ENCODE measurements at places on chromosomes 5 and 9.

DNA sequence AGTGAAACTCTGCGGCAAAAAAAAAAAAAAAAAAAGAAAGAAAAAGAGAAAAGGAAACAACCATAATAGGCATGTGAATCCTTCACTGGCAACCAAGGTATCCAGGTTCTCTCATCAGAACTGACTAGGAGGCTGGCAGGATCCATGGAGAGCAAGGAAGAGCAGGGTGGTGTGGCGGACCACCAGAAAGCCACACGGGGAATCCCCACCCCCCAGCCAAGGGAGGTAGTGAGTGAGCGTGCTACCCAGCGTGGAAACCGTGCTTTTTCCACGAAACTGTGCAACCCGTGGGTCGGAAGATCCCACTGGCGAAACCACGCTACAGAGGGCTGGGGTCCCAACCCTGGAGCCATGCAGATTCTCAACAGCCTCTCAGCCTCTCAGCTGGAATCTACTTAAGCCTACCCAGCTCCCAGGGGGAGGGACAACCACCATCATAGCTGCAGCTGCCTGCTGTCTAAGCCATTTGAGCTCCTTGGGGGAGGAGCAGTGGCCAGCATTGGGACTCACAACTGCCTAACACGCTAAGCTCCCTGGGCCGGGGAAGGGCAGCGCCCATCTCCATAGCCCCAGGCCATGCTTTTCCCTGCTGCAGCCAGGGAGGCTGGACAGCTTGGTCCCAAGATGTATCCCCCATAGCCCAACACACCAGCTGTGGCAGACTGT is 91.6 kb downstream of the PRELID2 start:
- DNase-seq = no peak

DNA sequence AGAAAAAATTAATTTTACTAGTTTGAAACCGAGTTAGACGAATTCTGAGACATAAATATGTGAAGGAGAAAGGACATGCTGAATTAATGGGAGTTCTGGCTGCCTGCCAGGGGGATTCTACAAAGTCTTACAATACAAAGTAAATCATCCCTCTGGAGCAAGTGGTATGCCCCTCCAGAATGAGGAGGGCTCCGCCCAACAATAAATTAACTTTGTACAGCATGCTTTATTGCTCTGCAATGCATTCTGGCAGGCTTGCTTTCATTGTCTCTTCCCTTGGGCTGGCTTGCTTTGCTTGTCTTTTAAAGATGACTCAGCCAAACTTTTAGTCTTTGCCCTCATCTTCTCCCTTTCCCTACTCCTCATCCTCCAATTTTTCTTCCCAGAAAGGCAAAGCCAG is 11.7 kb upstream of the PCDHB1 start:
- DNase-seq = peak; percentile 38

DNA sequence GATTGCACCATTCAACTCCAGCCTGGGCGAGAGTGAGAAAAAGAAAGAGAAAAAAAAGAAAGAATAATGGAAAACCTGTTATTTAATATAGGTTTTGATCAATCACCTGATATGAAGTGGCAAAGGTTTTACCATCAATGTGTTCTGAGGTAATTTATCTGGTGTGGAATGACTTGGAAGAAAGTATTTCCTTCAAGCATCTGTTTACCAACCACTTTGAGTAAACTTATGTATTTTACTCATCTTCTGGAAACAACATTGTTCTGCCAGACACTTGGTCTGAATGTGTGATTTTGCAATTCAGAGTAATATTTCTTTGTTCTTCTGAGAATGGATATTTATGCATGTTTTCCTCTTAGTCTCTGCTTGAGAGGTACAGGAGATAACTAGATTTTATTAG is 24.3 kb downstream of the KIF2A start:
- no peak for DNase-seq

GRCh38 chr9:124364141-124364540 is 51.1 kb downstream of the PSMB7 start:
- DNase-seq = no peak

GRCh38 chr5:22242532-22242931 is 610.6 kb downstream of the CDH12 start:
- peak; percentile 8 for DNase-seq

- DNase-seq = peak; percentile 53
These were observed 1.8 kb upstream of the ENTPD2 start for GRCh38 chr9:137055385-137056364.

- no peak for DNase-seq
These were observed 20.9 kb upstream of the SYNPO start for GRCh38 chr5:150619359-150620230.

- no peak for DNase-seq
These were observed 34.5 kb downstream of the FNBP1 start for GRCh38 chr9:130008538-130008937.

GRCh38 chr5:113250341-113250953 is 184.3 kb downstream of the TSSK1B start:
- DNase-seq = no peak

Data from RWPE1 (cell line).